GM20000 (cell line): ENCODE measurements at places on chromosomes 3 and 15.

DNA sequence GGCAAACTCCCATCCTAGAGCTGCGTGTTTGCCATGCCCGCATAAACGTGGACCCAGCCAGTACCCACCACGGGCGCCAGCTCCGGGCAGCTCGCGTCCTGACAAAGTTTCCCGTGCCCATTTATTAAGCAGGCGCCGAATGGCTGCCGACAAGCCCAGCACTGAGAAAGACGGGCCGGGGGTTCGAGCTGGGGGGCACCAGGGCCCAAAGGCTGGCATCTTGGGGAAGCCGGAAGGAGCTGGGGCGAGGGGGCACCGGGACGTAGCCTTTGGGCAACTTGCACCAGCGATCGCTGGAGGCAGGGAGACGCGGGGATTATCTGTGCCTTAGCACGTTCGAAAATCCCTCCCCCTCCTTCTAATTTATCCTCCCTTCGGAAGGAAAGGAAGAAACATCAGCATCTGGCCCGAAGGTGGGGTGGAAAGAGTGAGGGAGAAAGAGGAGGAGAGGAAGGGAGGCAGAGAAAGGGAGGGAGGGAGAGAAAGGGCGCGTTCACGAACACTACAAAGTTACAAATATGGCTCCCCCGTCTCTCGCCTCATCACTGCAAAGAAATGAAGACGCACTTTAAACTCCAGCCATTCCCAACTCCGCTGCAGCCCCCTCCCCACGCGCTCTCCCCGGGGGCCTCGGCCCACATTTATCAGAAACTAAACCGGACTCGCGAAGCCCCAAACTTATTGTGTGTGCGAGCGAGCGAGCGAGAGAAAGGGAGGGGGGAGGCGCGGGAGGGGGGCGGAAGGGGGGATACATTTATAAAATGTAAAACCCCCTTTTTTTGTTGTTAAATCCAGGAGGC lies 1.0 kb downstream of the ANP32A start:
- peak; percentile 39 for DNase-seq

DNA sequence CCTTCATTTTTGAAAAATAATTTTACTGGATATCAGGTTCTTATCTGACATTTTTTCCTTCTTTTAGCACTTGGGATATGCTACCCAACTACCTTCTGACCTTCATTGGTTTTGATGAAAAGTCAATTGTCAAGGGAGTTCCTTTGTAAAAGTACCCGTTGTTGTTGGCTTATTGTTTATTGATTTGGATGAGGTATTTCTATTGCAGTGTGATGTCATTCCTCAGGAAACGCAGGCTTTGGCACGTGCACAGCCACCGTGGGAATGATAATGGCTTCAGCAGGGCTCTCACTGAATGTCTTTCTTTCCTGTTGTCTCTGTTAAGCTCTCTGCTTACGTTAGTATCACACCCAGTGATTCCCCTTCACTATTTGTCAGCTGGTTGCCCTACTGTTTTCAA lies 944.6 kb downstream of the CADM2 start:
- no peak for DNase-seq

- no peak for DNase-seq
Measured at GRCh38 chr15:77650265-77650664, 17.6 kb upstream of the LINGO1 start.

- no peak for DNase-seq
Measured at GRCh38 chr3:78427303-78427702, 1340.5 kb downstream of the ROBO1 start.

DNA sequence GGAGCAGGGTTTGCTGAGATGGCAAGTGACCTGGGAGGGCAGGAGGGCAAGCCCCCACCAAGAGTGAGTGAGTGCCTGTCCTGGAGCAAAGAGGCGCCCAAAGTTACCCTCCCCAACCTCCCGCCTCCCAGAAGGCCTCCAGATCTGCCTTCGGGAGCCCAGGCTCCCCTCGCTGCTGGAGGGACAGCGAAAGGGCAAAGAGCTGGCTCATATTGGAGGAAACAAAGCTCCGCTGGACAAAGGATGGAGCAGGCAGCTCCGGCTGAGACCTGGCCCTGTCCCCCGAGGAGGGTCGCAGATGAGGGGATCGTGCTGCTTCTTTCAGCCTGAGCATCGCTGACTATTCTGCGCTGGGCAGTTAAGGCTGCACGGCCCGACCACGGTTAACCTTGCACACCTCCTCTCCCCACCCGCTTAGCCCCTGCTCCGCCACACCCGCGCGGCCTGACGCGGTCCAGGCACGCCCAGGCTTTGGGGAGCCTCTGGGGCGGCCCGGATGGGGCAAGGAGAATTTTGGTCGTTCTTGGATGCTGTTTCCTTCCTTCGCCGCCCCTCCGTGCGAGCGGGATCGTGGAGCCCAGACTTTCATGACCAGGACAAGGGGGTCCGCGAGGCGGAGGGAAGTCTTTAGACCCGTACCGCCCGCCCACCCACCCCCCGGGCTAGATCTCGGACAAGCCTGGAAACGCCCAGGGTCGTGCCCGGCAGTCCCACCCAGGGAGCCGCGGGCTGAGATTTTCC lies 651 bp downstream of the PLCD1 start:
- DNase-seq: no peak

- DNase-seq: peak; percentile 28
Measured at GRCh38 chr3:81339040-81339845, 422.2 kb downstream of the GBE1 start.

- DNase-seq: no peak
Measured at GRCh38 chr3:57391767-57392166, 99.3 kb upstream of the ASB14 start.

DNA sequence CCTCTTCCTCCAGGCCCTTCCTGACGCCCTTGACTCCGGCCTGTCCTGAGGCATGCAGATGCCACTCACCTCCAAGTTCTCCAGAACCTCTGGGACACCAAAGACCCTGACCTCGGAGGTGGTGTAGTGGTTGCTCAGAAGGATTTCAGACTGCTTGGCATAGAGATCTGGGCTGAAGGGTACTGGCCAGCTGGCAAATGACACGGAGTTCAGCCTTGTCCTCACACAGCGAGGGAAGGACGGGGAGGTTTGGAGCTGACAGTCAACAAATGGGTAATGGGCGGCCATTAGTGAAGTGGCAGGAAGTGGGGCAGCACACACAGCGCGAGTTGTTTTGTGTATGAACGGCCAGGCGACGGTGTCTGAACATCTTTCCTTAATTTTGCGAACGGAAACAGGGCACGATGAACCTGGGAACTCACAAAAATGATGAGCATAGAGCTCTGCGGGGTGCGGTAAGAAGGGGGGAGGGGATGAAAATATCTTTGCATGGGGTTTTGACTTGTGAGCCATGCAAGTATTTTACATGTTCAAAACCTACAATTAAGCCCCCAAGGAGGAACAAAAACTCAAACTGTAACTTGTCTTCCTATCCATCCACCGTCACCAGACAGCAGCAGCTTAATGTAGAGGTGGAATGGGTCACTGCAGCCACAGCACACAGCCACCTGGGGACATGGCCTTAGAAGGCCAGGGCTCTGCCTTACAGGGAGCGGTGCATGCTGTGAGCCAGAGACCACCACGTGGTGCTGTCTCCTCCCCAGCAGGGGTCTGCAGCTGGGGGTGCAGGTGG lies 43.6 kb upstream of the RPL32 start:
- peak; percentile 73 for DNase-seq

DNA sequence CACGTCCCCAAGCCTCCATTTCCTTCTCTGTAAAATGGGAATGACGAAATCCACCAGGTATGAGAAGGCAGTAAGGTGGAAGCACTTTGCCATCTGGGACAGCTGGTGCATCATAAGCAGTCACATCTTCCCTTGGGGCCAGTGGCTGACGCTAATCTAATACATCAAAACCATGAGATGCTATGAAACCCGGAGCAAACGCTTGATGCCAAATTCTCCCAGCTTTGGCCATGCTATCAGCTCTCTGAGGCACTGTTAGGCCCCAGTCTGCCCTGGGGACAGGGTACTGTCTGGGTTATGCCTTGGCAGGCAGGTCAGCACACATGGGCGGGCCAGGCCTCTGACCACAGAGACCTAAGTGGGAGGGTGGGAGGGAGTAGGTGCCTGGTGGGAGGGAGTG lies 66.1 kb downstream of the ADAMTS17 start:
- no peak for DNase-seq
